Effector CD4-positive, alpha-beta T cell (primary cell): ENCODE measurements at places on chromosomes 3 and 15.

DNA sequence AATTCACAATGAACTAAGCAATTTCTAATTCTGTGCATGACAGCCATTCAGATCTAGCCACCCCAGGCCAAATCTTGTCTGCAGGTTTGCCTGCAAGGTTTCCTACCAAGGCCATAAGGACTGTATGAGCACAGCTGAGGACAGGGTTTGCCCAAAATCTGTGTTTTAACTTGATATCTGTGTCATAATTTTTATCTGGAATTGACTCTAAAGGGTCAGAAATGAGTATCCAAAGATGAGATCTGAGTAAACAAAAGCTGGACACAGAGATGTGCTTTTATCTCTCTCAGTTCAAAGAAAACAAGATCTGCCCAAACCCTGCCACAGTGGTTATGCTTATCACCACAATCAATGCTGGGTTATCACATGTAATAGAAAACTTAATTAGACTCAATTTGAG is 154.6 kb upstream of the COL8A1 start:
- DNase-seq: no peak

DNA sequence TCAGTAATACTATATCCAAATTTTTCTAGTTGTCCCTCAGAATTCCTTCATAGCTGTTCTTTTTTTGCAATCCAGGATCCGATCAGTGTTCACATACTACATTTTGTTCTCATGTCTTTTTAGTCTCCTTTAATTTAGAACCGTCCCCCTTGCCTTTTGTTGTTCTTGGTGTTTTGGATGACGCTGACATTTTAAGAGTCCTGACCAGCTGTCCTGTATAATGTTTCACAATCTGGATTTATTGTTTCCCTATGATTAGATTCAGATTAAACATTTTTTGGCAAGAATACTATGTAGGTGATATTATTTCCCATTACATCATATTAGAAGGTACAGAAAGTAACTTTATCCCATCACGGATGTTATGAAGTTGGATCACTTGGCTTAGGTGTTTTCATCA is 11.4 kb downstream of the TUBGCP4 start:
- DNase-seq: no peak

GRCh38 chr3:180855364-180855763 is 57.1 kb upstream of the FXR1 start:
- no peak for DNase-seq

- DNase-seq: no peak
These were observed 71.8 kb upstream of the NDUFB4 start for GRCh38 chr3:120524171-120524923.

GRCh38 chr3:147680837-147681483 is 271.8 kb downstream of the ZIC1 start:
- DNase-seq: no peak

GRCh38 chr3:184608209-184608608 is 46.6 kb downstream of the EPHB3 start:
- no peak for DNase-seq

- DNase-seq: no peak
These were observed 12.6 kb upstream of the RTP3 start for GRCh38 chr3:46484911-46485778.

DNA sequence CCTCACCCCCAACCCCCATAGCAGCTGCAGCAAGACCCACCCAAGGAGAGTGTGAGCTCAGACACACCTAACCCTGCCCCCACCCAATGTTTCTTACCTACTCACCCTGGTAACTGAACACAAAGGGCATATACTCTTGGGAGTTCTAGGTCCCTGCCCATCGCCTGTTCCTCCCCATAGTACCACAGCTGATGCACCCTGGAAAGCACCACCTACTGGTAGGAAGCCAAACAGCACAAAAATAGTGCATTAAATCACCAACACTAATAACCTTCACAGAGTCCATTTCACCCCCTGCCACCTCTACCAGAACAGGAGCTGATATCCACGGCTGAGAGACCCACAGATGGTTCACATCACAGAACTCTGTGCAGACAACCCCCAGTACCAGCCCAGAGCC is 245.2 kb downstream of the EFHB start:
- no peak for DNase-seq

- no peak for DNase-seq
These were observed 6.1 kb downstream of the MINDY4B start for GRCh38 chr3:150899141-150899540.

- DNase-seq: no peak
These were observed 2.2 kb downstream of the SATB1 start for GRCh38 chr3:18422972-18423371.

GRCh38 chr3:188041895-188042294 is 112.1 kb upstream of the LPP start:
- no peak for DNase-seq

DNA sequence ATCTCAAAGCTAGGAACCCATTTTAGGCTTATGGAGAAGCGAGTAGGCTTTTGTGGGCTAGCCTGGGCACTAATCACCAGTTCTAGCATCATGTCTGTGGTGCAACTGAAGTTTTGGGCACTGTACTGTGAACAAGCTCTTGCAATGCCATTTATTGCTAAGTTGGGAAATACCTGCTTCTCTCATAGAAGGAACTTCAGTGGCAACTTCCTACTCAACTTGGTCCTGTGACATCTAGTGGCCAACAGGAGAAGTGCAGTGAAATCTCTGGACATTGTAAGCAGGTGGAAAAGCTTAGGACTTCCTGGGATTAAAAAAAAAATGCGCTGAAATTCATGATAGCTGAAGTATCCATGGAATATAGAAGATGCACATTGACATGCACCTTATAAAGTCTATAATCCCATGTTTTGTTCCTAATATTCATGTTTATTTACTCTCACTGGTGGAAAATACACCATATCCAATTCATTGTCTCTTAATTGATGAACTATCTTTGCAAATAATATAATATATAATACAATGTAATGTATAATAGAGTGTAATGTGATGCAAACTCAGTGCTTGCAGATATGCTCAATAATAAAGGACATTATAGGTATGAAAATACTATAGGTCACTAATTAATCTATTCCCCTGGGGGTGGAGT is 6.5 kb upstream of the ALDH1A3 start:
- peak; percentile 11 for DNase-seq

- no peak for DNase-seq
These were observed 392.3 kb upstream of the CNTN6 start for GRCh38 chr3:700514-700913.

- no peak for DNase-seq
These were observed 123.9 kb downstream of the IL20RB start for GRCh38 chr3:137081711-137082110.

GRCh38 chr15:31504462-31504839 is 177.8 kb downstream of the KLF13 start:
- no peak for DNase-seq

DNA sequence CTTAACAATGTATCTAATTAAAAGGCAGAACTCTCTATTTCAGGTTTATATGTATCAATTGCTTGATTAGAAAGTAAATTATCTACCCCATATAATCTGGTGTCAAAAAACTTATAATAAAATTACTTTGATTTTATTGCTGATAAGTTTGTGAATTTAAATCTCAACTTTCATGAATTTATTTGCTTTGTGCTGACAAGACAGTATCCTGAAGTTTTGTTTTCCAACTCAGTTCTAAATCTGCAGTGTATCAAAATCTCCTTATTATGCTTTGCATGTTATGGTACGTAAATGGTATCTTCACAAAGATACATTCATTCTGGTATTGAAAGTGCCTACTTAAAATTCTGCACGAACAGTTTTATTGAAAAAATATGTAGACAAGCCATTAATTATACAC is 78.5 kb upstream of the ZNF717 start:
- DNase-seq: no peak

DNA sequence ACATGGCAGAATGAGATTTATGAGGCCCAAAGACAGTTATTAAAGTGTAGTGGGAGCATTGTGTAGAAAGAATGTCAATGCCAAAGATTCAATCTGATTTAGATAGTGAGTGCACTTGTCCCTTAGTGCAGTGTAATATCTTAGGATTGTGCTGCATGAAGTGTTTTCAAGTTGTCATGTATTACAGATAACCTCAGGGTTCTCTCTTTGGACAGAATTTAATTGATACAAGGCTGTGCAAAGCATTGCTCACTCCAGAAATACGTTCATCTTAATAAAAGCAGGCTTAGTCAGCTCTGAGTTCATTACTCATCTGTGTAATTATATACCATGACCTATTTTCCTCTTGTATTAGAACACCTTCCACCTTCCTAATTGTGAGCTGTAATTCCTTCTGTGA is 16.0 kb upstream of the GPR171 start:
- DNase-seq: no peak

DNA sequence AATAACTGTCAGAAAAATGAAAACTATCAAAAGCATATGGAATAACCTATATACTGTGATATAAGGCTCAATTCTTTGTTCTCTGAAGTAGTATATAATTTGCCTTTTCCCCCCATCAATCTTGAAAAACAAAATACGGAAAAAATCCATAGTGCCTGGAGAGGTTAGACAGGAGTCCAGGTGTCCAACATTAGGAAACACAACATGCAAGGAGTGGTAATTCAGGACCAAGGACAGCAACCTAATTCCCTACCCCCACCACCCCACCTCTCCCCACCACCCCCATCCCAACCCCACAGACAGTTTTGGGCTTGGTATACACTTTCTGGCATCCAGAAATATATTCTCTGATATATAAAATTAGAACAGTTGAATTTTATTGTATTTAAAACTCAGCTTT is 55.1 kb upstream of the SLC25A26 start:
- DNase-seq: no peak

- DNase-seq: no peak
These were observed 43.0 kb downstream of the USP13 start for GRCh38 chr3:179695672-179696313.
